ENCODE measurements at places on chromosomes 2 and 18.

DNA sequence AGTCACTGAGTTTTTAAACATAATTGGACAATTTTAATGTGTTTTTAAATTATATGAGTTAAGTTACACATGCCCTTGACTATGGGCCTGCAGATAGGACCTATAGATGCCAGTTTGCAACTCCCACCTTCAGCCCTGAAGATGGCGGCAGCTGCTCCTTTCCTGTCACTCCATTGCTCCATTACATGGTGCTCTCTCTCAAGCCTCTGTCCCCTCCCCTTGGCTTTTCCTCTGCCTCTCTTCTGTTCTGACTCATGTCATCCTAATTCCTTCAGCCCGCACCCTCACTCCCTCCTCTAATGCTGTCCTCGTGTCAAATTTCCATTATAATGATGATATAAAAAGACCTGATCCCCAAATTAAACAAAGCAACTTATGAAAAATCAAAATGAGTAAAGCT is 133.7 kb upstream of the HNRNPA3 start:
- no peak for DNase-seq

DNA sequence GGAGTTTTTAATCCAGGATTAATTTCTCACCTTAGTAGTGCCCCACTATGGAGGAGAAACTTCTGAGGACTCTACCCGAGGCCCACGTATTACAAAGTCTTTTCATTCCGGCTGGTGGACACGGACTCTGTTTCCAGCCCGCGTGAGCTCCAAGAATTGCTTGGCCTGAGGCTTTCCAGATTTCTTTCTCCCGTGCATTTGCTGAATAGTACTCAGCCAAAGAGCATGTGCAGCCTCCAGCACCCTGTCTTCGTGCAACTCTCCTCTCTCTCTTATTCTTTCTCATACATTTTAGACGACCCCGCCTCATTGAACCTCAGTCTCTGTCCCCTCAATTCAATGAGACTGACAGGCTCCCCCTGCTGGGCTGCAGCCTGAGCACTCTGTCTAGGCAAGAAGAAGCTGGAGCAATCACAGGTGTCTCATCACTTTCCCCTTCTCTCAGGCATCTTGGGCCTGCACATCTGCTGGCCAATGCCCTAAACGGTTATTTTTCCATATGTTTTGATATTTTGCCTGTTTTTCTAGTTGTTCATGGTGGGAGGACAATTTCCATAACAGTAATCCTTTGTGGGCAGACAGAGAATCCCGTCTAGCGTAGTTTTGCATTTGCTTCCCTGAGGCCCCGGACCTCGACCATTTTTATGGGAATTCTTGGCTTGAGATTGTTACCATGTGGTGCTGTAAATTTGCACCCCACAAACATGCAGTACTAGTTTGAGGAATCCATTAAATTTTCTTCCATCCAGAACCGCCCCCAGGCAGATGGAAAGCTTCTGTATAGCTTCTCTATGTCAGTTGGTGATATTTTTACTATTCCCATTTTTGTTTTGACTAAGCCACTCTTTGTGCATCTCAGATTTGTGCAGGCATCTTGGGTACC is 50.1 kb upstream of the LPIN2 start:
- no peak for DNase-seq

DNA sequence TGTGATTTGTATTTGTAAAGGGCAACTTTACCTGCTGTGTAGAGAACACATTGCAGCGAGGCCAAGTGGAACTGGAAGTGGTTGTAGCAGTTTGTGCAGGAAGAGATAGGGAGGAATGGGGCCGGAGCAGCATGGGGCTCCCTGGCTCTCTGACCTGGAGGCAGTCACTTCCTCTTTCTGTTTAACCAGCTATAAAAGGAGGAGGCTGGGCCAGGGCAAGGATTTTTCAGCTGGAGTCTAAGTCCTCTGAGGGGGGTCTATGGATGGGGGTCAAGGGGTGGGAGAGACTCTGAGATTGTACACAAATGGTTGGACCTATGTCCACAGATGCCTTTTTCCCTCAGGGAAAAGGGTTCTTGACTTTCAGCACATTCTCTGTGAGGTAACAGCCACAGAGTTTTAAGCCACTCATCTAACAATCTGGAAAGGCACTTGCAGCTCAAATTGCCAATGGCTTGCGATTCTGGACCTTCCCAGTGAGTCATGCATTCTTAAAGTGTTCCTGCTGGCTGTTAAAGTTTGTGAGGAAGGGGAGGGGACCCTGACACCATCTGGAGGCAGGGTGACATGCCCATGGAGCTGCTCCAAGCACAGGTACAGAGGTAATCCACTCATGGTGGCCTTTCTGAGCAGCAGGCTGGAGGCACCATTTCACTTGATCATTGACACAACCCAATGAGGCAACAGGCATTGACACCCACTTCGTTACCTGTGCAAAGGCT is 347.0 kb downstream of the CYRIA start:
- DNase-seq = no peak

- DNase-seq = no peak
Observed at GRCh38 chr2:161710131-161710915, 86.1 kb downstream of the SLC4A10 start.

- no peak for DNase-seq
Observed at GRCh38 chr2:75432761-75433361, 127.9 kb downstream of the EVA1A start.

- no peak for DNase-seq
Observed at GRCh38 chr2:139217641-139218040, 437.5 kb upstream of the NXPH2 start.

- DNase-seq = no peak
Observed at GRCh38 chr2:129905664-129906081, 73.8 kb upstream of the RAB6C start.

- DNase-seq = no peak
Observed at GRCh38 chr18:44678725-44679055, 2.0 kb upstream of the SETBP1 start.

DNA sequence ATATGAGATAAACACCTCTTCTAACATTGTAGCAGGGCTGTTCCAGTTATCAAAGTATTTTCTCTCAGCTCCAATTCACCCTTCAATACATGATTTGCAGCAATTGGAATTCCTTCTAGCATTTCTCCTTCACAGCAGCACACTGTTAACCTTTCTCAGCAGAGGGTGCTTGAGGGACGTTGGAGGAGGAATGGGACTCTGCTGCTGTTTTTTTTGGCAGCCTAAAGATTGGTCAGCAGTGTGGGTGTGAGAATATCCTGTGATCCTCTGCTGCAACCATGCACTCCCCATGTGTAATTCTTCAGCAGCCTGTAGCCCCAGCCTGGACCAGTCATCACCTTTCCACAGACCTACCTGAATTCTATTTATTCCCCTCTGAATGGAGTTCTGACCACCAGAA is 1708.9 kb upstream of the CELF4 start:
- no peak for DNase-seq

DNA sequence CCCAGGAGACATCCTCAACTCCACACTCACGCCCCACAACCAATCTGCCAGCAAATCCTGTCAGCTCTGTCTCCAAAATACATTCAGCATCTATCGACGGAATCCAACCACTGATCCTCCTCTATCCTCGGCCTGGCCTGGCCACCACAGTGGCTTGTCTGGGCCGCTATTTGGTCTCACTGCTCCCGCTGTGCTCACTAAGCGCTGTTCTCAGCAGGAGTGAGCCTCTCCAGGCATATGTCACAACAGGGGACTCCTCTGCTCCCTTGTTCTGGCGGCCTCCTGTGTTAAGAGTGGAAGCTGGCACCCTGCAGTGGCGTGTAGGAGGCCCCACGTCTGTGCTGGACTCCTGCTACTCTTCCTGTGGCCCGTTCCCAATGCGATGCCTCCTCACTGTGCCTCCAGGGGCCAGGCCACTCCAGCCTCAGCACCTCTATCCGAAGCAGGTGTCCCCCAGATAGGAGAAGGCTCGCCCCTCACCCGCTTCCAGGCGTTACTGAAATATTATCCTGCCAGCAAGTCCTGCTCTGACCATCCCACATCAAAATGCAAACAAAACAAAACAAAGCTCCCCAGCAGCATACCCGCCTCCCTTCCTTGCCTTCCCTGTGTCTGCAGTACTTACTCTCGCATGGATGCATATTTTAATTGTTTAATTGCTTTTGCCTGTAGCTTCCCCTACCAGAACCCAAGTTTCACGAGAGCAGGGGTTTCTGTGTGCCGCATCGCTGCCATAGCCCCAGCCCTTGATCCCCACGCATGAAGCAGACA is 39.9 kb downstream of the CENPO start:
- no peak for DNase-seq

DNA sequence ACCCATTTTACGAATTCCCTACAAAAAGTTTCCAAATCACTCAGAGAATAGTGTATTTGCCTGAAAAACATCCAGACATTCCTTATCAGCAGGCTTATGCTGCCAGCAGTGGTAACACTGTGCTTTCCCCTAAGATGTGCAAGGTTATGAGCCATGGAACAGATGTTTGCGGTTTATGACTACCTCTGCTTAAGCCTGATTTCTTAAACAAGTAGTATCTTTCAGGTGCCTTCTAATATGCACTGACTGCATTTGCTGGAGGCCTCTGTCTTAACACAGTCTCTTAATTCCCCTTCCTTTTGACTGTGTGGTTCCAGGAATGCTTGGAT is 54.8 kb downstream of the CDC42EP3 start:
- no peak for DNase-seq

Measured in forelimb muscle (tissue), 1 donor.